ENCODE measurements at places on chromosomes 5 and 9.

GRCh38 chr9:83477120-83477519, 61.1 kb downstream of the FRMD3 start:
- DNase-seq, result no peak

DNA sequence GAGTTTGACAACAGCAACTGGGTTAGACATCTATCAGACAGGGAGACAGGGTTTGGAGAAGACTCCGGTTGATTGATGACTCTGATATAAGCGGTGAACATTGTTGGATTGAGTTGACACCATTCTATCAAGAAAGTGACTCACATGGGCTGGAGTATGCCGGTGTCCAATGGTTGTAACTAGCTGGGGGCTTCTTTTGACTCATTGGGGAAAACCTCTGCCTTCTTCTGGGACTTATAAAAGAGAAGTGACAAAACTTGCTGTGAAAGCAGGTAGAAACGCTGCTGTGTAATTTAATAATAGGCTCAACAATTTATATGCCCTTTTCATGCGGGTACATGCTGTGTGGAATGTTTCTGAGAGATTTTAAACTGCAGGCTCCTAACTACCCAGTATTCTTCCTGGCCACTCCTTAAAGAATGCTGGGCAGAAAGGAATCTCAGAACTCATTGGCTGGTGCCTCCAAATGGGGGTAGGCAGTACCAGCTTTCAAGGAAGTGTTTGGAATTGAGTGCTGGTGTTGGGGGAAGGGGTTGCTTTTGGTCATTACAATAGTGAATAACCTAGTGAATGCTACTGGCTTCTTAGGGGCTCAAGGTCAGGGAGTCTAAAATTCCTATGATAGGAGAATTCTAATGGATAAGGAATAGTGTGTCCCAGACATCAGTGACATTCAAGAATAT, 43.9 kb downstream of the FYB1 start:
- DNase-seq, result no peak

- no peak for DNase-seq
Observed at GRCh38 chr5:91118354-91118753, 264.8 kb downstream of the ARRDC3 start.

- no peak for DNase-seq
Observed at GRCh38 chr5:150092159-150092787, 5.9 kb upstream of the CSF1R start.

GRCh38 chr5:74516211-74516636, 124.3 kb downstream of the ENC1 start:
- no peak for DNase-seq

- DNase-seq, result peak; percentile 72
Observed at GRCh38 chr9:32350682-32351081, 33.8 kb upstream of the ACO1 start.

- no peak for DNase-seq
Observed at GRCh38 chr9:84698323-84698722, 28.8 kb downstream of the NTRK2 start.

DNA sequence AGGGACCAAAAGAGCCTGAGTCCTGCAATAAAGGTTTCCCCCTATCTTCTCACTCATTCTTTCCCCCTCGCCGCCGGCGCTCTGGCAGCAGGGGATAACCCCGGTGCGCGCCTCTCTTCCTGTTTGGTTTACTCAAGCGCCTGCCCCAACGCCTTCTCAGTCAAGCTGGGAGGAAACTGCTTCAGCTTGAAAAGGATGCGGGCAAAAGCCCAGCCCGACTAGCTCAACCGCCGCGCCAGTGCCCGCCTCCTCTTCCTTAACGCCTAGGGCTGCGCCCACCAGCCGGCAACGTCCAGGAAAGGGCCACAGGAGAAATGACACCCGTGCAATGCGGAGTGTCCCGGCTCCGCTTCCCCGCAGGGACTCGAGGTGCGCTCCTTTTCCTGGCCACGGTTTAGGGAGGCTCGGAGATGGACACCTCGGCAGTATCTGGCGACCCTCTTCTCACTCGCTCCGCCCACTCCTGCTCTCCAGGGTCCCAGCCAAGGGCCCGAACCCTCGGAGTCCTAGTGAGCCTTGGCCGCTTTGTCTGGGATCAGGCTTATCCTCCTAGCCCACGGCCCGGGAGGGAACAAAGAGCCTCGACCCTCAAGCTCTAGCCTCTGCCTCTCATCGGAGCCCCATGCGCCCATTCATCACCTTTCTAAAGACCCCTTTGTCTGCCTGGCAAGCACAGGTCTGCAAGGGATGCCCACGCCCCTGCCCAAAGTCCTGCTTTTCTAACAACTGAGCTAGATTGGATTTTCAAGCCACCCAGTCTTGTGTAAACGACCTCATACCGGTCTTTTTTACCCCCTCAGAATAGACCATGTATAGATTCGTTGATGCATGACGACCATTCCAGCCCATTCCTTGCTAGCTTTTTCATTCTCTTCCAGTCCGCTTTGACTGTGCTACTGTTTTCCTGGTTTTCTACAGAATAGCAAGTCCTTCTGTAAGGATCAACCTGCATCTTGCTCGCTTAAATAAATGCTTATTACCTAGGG, 2.0 kb downstream of the ST8SIA4 start:
- DNase-seq, result peak; percentile 91

GRCh38 chr9:75866273-75866871, 24.1 kb upstream of the PCSK5 start:
- DNase-seq, result peak; percentile 95

- peak; percentile 90 for DNase-seq
Observed at GRCh38 chr5:39424736-39425637, at the start of gene DAB2. Gene DAB2 (minus strand): TSS chr5:39424980. CDS start chr5:39394320, 30,660 bp downstream.

DNA sequence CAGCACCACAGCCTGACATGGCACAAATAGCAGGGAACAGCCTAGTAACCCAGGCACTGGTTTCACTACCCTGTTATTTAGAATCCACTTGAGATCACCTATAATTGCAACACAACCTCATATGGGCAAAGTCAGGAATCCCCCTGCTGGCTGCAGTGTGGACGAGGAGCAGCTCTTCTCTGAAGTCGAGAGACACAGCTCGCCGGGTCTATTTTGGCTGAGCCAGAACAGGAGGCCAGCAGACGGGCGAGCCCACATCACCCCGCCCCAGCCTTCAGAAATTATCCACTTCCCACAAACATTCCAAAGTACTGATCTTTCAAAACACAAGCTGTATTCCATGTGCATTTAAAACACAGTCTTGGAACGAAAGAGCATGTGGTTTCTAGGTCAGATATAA, 179.0 kb downstream of the ROR2 start:
- peak; percentile 15 for DNase-seq

DNA sequence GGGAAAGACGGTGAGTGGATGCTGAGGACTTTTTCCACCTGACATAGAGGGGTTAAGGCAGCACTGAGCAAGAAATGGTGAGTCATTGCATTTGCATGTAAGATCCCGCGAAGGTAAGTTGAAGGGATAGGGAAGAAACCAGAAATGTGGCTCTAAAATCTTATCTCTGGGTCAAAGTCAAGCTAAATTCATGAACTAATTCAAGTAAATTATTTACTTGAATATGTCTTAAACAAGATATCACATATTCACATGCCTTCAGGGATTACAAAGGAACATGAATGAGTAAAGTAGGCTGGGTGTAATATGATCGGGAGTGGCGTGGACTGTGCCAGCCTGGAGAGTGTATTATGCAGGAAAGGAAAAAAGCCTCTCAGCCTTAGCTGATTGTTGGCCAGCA, 74.4 kb upstream of the EQTN start:
- no peak for DNase-seq

GRCh38 chr5:79595086-79595485, 17.2 kb upstream of the TENT2 start:
- no peak for DNase-seq

- no peak for DNase-seq
Observed at GRCh38 chr5:98105681-98106080, 667.8 kb upstream of the RGMB start.

DNA sequence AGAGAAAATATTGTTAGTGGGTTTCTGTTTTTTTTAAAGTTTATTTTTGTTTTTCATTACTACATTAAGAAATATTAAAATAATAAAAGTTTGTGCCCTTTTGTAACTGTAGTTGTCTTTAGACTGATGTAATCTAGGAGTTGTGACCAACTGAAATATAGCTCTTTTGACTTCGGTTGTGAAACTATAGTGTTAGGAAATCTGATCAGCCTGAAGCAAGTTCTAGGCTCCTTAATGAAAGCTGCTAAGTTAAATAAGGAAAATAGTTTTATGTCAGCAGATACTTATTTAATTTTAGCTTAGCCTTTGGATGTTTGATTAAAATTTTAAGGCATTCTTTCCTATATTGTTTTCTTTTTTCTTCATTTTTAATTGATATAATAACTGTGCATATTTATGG, 14.2 kb downstream of the AP3S1 start:
- DNase-seq, result peak; percentile 73
